ENCODE measurements at places on chromosomes 2 and 18.

DNA sequence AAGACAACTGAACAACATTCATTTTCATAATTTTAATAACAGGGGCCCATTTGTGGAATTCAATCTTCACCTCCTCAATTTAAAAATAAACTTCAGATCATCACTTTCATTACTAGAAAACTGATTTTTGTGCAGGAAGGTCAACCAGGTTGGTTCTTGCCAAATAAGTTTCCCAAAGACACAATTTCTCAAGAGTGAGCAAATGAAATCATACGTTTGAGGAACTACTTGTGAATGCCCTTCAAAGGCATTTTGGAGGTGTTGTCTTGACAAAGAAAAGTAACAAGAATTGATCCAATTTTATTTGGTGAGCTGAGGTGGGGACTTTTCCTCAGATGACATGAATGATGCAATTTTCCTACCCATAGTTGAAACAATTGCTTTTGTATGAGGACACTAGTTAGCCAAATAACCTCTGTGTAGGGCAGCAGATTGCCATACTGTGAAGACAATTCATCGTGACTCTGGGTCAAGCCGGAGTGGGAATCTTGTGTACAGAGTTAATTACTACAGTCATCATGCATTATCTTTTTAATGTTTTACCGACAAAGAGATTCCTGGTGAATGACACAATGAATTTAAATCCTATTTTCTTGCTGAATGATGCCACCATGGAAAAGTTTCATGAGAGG is 121.8 kb downstream of the TGFA start:
- no peak for DNase-seq

DNA sequence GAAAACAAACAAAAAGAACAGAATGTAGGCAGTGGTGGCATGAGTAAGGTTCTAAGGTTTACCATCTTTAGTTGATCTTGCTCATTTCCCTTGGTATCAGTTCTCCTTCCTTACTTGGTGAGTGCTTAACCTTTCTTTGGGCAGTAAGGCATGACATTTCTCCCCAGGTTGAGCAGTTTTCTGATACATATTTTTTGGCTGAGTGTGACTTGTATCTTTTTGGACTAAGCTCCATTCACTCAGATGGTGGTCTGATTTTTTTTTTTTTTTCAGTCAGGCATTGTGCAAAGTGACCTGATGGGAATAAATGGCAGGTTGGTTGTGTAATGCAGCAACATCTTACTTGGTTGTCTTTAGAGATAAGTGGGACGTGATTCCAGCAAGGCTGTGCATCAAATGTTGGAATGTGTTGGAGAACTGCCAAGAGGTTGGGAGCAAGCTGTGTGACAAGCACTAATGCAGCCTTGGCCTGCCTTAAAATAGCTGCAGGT is 15.1 kb downstream of the SPTBN1 start:
- no peak for DNase-seq

GRCh38 chr2:63124850-63125249 is 74.2 kb downstream of the OTX1 start:
- DNase-seq: no peak

- DNase-seq: peak; percentile 21
Measured at GRCh38 chr2:55519938-55520885, 694 bp downstream of the CFAP36 start.

- DNase-seq: peak; percentile 13
Measured at GRCh38 chr2:157777427-157777826, 98.7 kb downstream of the ACVR1 start.

DNA sequence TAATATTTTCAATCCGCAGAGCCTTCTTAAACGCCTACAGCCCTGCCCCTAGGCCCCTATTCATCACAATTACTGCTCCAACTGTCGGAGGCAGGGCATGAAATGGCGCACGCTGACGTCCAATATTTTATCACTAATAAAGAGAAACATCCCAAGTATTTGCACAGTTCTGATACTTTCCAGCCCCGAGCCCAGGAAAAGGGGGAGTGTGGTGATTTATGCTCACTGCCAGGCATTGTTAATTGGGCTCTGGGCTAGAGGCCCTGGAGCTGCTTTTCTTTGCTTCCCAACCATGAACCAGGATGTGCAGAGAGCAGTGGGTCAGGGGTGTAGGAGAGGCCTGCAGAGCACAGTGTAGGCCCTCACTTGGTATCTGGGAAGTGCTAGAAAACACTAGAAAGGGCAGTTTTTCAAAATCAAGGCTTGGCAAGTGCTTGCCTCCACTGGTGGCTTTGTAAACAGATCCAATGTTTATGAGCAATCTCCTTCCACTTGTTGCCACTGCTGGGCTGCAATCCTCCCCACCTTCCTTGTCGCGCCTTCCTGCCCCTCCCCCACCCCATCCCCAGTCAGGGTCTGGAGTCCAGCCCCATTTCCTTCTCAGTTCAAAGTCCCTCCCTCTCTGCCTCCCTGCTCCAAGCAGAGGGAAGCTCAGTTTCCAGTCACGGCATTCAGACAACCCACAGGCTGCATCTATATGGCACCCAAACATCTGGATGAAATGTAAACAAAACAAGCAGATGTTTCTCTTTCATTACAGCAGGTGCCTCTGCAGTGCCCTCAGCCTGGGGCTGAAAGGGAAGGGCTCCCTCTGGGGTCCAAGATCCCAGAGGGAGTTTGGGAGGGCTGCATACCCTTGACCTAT is 83.9 kb upstream of the PKDCC start:
- DNase-seq: no peak

DNA sequence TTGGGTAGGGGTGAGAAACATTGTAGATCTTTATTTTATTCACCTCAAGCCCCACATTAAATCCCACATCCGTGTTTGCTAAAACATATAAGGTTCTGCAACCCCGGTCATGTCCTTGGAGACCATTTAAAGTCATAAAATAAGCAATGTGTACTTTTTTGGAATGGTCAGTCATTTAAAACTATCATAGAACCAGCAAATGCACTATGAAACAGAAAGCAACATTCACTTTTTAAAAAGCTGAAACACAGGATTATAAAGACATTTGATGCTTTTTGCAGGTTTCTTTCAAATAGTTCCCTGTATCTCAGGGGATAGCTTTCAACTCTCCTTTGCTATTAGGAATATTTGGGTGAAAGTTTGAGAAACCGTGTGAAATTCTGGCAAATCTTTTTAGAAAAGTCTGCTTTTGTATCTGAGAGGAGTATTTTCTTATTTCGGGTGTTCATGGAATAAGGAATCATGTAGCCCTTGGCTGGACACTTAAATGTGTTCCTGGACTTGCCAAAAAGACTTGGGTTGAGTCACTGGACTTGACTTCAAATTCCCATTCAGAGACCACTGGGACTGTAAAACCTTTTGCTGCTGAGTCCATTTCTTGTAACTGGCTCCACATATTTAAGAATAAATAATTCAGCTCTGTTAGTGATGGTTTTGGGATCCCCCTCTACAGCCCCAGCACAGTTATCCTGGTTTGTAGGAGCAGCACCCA is 5.9 kb upstream of the CETN1 start:
- DNase-seq: no peak

- DNase-seq: no peak
Measured at GRCh38 chr18:50334546-50335152, 40.2 kb upstream of the SKA1 start.

DNA sequence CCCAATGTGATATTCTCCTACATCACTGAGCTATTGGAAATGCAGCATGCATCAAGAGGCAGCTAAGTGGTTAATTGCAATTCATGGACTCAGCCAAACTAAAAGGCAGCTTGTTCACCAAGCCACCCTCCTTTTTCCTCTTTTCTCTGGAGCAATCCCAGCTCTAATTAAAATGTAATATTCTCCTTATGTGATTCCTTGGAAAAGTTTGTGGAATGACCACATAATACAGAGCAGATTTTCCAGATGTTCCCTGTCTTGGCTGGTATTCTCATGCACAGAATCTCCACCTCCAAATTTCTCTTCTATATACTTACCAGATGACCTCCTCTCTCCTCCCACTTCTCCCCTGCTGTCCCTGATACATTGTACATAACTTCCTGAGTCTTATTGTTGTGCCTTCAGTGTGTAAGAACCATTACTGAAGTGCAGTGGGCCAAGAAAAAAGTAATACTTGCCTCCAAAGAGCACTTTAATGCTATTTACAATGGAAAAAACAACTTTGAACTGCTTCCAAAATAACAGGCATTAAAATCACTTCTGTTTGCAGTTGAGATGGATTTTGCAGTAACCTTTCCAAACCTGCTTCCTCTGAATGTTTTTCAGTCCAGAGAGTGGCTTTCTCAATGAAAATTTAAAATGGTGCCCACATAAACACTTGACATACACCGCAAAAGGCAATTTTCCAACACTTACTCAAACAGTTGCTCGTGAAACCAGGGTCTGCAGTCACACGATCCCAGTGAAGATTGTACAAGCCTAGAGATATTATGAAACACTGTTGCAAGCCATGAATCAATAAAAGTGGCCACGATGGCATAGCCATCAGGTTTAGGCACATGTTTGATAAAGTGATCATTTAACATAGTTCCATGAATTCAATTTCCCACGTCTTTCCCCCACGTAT is 258.0 kb downstream of the MTX2 start:
- no peak for DNase-seq

- no peak for DNase-seq
Measured at GRCh38 chr2:218223046-218223445, 6.1 kb downstream of the ARPC2 start.
